ENCODE measurements at places on chromosomes 2 and 18.
A peak's percentile ranks its signal among the peaks of the same experiment; 100 is the strongest.

DNA sequence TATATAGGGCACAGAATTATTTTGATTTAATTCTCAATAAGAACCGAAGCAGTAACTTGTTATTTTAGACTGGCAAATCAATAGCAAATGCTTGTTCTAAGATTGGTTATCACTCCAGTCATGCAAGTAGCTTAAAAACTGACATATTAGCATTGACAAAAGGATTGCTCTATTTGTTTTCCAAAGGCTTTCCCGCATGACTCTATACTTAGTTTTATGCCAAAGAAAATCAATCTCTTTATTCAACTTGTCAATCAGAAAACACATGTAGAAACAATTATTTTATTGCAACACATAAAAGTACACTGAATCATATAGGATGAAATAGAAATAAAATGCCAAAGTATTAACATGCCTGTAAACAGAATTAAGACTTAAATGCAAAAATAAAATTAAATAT is 108.4 kb downstream of the AFF3 start:
- no peak for DNase-seq

DNA sequence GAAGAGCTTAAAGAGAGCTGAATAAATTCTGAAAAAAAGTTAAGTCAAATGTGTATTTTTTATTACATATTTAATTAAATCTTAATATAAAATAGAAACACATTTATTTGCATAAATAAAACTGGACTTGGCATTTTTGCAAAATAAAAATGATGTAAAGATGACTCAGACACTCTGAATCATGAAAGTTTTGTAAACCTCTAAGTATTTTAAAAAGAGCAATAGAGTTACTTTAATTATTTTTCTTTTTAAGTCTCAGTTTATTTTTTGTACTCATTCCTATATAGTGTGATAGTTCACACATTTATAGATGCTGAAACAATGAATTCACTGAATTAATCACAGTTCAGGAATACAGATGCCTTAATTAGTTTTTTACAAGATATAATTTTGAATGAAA is 109.9 kb upstream of the DTNA start:
- DNase-seq: no peak

DNA sequence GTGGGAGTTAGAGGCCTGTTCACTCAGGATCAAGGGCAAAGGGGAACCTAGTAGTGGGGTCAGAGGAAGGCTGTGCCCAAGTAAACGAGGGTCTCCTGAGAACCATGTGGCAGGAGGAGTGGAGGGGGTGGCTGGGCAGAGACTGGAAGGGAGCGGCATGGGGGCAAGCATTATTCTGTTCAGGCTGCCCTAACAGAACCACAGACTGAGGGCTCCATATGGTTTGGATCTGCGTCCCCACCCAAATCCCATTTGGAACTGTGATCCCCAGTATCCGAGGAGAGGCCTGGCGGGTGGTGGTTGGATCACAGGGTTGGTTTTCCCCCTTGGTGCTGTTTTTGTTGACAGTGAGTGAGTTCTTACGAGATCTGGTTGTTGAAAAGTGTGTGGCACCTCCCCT is 287.0 kb downstream of the PHLPP1 start:
- no peak for DNase-seq

- peak; percentile 54 for DNase-seq
These were observed 996 bp downstream of the TGFBRAP1 start for GRCh38 chr2:105328281-105329196.

DNA sequence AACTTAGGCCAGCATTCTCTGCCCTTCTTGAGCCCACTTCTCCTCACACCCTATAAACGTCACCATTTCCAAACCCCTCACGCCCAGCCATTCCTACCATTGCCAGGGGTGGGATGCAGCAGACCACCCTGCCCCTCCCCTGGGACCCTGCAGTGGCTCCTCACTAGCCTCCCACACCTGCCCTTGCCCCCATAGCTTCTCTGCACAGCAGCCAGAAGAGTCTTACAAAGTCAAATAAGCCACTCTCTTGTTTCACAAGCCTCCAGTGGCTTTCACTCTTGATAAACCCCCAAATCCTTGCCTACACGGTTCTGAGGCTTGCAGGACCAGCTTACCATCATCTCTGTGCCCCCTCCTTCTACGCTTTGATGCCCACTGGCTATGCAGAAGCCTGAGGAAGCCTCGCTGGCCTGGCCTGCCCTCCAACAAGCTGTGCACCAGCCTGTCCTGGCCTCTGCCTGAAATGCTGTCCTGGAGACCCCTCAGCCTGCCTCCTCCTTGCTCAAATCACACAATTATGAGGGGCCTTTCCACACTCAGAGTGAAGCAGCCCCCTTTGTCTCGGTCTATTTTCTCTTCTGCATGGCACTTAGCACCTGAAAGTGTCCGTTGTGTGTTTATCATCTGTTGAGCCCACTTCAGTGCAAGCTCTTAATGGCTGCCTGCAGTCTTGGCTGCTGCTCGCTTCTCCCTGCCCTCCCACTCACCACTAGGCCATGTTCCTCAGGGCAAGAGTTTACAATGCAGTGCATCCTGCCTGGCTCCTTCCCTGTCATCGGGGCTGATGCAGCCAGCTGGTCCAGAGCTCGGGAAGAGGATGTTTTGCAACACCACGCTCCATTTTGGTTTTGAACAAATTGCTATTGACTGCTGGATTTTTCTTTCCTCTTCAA is 82.6 kb upstream of the RGPD5 start:
- no peak for DNase-seq

DNA sequence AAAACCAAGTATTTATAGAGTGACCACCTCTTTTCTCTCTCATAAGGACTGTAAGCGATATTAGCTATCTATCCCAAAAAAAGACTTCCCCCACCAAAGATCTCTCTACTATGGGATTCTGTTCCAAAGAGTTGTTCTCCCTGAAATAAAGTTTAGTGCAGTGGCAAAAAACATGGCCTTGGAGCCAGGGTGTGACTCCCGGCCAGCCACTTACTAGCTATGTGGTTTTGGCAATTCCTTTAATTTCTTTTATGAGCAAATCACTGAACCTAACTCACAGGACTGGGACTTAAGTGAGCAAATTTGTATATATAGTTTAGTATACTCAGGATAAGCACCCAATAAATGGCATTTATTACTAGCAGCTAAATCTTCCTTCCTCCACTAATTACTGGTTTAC is 42.6 kb downstream of the SESTD1 start:
- DNase-seq: no peak
